ENCODE measurements at places on chromosomes 2 and 18.

- DNase-seq: no peak
Measured at GRCh38 chr2:123077101-123077500, 948.0 kb upstream of the CNTNAP5 start.

GRCh38 chr2:75462721-75463120 lies 98.0 kb downstream of the EVA1A start:
- DNase-seq: no peak

- DNase-seq: no peak
Measured at GRCh38 chr18:9751371-9752031, 43.4 kb downstream of the RAB31 start.

- DNase-seq: no peak
Measured at GRCh38 chr18:67919316-67919715, 402.8 kb upstream of the DSEL start.

GRCh38 chr2:58558881-58559280 lies 317.8 kb upstream of the FANCL start:
- no peak for DNase-seq

- DNase-seq: no peak
Measured at GRCh38 chr2:45229411-45229810, 220.2 kb upstream of the SIX2 start.

- no peak for DNase-seq
Measured at GRCh38 chr2:63843791-63844190, 2.1 kb downstream of the UGP2 start.

GRCh38 chr2:128986026-128986715 lies 667.5 kb upstream of the HS6ST1 start:
- DNase-seq: no peak

DNA sequence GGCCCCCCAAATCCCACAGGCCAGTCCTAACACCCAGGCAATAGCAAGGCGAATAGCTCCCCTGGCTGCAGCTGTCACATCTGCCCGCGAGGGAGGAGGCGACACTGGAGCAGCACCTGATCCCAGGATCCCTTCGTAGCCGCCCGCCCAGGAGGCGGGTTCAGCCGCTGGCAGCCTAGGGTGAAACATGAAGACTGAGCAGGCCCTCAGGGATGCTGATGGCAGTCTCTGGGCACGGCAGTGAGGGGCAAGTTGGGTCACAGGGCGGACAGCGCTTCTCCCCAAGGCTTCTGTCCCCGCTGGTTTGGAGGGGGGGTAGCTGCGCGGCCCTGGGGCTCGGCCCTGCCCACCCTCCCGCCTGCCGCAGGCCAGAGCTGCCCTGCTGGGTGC lies 1.9 kb downstream of the DNMT3A start:
- no peak for DNase-seq

Data from activated CD4-positive, alpha-beta memory T cell treated with anti-CD3 and anti-CD28 coated beads for 36 hours (primary cell).